ENCODE measurements at places on chromosomes 6 and 20.

GRCh38 chr6:97067045-97067444, 142.5 kb downstream of the KLHL32 start:
- no peak for DNase-seq

- DNase-seq: no peak
Observed at GRCh38 chr20:52972190-52972937, at the start of gene TSHZ2. TSS of gene TSHZ2 (plus strand) at chr20:52972358. CDS start at chr20:52973294, 936 bp downstream.

DNA sequence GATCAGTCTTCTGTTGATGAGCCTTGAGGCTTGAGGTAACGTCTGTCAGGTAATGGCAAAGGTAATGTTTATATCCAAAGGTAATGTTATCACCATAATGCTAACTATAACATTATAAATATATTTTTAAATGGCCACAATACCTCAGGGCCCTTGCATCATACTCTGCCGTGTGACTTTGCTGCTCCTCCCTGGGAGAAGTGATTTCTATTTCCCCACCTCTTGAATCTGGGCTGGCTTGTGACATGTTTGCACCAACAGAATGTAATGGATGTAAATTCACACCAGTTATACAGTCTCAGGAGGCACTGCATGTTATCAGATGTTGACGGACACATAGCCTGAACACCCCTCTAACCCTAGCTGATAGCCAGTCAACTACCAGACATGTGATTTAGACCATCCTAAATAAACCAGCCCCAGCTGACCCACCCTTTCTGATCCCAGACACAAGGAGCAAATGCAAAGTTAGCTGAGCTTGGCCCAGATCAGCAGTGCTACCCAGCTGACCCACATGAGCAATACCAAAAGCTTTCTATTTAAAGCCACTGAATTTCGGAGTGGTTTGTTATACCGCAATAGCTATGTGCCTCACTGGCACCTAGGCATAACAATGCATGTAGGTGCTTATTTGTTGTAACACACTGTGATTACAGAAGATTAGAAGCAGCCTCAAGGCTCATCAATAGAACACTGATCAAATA, 93.8 kb upstream of the SIRPA start:
- no peak for DNase-seq

GRCh38 chr6:140976806-140977205, 1155.9 kb upstream of the GJE1 start:
- no peak for DNase-seq

- DNase-seq: no peak
Observed at GRCh38 chr6:130858498-130859160, 31.4 kb downstream of the SMLR1 start.

DNA sequence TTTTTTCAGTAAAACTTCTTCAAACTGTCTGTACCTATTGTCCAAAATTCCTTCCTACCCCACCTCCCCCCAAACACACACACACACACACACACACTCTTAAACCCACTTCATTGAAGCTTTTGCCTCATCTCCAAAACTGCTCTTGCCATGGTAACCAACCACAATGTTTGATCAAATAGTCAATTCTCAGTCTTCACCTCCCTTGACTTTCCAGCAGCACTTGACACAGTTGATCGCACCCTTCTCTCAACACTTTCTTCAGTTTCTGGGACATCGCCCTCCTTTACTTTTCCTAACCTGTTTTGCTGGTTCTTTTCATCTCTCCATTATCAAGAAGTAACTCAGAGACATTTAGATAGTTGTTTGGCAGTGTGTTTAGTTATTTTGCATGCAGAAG, 71.5 kb upstream of the COL21A1 start:
- DNase-seq: no peak

All from natural killer cell treated with Interleukin-12 subunit alpha and Interleukin-12 subunit beta and Interleukin-15 and Interleukin-18, amount 100 ng/mL, for 72 hours (primary cell).